Activated CD8-positive, alpha-beta memory T cell treated with anti-CD3 and anti-CD28 coated beads for 1 hour (primary cell): ENCODE measurements at places on chromosomes 12 and 14.

GRCh38 chr12:31568498-31568897 is 22.4 kb downstream of the DENND5B start:
- DNase-seq: no peak

DNA sequence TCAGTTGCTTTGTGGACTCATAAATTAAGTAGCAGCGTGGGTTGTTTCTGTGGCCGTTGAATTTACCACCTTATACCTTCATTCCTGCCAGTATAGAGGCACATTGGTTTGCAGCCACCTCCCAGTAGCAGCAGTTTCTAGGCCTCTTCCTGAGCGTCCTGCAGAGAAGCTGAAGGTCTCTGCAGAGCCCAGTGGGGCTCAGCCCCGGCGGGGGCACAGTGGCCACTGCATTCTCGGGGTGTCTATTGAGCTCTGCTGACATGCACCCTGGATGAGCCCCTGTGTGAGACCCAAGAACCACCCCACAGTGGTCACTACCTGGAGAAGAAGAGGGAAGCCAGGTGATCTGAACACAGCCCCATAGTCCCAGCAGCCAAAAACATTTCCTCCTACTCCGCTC is 57.7 kb upstream of the DYNC1H1 start:
- DNase-seq: no peak

DNA sequence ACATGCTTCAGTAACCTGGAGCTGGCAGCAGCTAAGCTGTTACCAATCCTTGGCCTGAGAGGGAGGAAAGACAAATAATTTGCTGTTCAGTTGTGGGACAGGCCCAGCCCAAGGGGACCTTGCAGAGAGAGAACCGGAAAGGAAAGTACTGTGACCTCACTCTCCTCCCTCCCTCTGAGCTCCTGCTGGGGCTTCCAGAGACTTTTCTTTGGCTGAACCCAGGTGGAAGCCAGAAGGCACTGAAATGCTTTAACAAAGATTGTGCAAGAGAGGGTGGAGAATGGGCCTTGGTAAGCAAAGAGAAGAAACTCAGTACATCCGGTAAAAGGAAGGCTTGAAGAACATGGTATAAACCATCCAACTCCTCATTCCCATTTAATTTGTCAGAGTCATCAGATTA is 457.1 kb downstream of the GLT1D1 start:
- DNase-seq: no peak

- no peak for DNase-seq
Observed at GRCh38 chr14:87214558-87214957, 778.4 kb downstream of the GALC start.

- no peak for DNase-seq
Observed at GRCh38 chr14:46404865-46405811, 246.4 kb downstream of the RPL10L start.

GRCh38 chr12:120199595-120200306 is 1.2 kb downstream of the RPLP0 start:
- DNase-seq: no peak
